ENCODE measurements at places on chromosomes 16 and 17. TPM values are rescaled to one million over a fixed set of nuclear protein-coding genes. Genes with fewer than 3 reads are reported as not detected.

DNA sequence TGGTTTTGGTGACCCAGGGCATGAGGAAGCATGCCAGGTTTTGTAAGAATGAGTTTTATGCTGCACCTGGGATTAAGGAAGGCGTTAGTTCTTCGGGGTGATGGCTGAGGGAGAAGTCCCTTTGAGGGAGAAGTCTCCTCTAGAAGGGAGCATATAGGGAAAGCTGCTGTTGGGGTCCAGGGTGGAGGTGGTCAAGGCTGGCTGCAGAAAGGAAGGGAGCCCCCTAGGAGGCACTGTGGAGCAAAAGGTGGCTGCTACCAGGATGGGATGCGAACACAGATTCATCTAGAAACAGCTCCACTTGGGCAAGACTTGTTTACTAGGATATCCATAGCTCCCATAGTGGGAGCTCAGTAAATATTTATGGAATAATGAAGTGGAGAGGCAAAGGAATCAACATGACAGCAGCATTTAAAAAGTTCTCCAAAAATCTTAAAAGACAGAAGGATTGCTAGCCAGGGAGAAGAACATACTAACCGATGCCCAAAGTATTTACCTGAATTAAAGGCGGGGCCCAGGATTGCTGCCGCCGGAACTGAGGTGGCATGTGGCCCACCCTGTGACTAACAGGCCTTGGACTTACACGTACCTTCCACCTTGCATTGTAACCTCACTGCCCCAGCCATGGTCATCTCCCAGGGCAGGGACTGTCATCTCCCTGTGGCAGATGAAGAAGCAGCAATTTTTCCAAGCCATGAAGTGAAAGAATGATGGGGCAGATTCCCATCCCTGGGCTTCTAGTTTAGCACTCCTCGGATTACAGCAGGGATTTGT, 7.1 kb upstream of the LPCAT2 start:
- no peak for DNase-seq

DNA sequence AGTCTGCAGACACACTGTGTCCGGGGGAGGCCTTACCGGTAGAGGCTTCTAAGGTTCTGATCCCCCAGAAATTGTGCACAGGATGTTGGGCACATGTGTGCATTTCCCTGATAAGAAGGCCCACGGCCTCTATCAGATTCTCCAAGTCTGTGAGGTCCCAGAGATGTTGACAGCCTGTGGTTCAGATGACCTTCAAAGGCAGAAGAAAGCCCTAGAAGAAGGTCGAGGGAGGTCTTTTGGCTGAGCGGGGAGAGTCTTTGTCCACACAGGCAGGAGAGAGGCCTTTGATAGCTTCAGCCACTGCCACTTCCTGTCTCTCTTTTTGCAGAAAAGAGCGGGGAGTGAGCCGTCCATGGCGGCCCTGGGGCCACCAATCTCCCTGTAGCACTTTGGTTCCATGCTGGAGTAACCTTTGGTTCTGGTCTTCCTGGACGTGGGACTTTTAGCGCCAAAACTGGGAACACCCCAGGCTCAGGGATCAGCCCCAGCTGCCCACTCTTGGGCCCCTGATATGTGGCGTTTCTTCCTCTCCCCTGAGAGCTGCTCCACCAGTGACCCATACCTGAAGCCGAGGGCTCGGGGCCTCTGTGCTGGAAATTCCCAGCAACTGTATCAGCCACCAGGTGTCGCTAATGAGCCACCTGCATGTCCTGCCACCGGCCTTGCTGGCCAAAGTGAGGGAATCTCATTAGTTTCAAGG, 28.1 kb upstream of the LGALS9 start:
- DNase-seq, result peak; percentile 41

The CHAD gene
- not detected for total RNA-seq

GRCh38 chr16:14436401-14436955, 193.6 kb downstream of the PARN start:
- no peak for DNase-seq

- DNase-seq, result no peak
Observed at GRCh38 chr16:86766700-86767099, 188.4 kb downstream of the FOXL1 start.

The CD19 gene
- not detected for total RNA-seq

DNA sequence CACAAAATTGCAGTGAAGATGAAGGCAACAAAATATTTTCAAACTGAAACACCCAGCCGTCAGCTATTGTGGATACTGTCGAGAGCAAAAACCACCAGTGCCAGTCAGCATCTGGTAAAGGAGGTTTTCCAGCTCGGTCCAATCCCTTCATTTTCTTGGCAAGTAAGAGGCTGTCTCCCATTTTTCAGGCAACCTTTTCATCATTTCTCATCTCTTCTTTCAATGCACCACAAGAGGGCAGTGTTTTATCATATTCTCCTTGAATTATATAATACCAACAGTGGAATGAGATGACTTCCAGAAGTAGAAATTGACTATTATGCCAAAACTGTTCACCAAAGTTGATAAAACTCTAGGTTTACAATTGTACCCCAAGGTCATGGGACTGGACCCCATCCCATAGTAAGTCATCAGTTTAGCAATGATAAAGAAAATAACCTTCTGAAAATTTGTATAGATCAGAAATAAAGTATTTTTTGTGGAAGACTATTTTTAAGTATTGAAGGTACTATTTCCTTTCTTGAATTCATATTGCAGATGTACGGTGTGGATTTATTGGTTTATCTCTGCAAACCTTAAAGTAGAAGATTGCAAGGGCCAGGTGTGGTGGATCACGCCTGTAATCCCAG, 16.8 kb downstream of the NQO1 start:
- DNase-seq, result no peak

DNA sequence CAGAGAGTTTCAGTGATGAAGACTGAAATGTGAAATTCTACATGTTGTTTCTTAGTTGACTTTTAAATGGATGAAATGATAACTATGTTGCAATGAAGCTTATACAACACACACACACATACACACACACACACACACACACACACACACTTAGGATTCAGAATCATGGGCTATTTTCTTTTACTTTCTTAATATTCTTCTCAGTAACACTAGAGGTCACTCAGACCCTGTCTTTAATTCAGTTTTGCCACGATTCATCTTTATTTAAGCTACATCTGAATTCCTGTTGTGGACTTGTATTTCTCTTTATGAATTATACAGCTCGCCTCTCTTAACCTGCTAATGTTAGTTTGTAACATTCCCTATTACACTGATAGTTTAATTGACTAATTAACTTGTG, 109.6 kb upstream of the GOT2 start:
- DNase-seq, result no peak

The EPX gene
- total RNA-seq, result not detected

DNA sequence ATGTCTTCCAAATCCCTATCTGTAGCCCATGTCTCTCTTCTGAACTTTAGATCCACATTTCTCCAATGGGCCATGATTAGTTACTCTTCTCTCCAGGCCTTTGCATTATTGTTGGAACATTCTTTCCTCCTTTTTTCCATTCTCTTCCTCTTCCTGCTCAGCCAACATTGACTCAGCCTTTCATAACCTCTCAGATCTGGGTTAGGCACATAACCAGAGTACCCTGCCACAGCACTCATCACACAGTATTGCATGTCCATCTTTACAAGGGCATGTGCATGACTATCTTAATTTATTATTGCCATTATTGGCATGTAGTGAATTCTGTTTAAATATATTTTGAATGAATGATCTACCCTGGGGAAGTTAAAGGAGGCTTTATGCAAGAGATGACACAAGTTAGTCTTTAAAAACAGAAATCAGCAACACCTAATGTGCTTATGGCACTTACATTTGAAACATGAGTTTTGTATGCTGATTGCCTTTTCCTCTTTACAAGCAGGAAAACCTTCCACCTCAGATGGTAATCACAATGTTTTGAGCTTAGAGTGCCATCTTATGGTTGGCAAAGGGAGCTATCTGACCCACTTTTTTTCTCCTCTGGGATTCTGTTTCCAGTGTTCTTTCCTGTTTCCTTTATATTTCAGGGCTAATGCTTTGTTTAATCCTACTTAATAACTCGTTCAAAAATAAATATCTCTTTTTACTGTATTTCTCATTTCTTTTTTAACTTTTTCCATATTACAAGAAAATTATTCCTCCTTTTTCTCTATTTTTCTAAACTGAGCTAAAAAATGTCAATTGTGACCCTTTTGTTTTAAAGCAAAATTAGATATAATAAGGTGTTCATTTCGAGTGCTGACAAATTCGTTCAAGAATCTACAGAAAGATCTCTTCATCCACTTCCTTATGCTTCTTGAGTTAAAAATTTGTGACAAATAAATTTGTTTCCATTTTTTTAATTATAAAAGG, 151.0 kb upstream of the RBL2 start:
- no peak for DNase-seq

DNA sequence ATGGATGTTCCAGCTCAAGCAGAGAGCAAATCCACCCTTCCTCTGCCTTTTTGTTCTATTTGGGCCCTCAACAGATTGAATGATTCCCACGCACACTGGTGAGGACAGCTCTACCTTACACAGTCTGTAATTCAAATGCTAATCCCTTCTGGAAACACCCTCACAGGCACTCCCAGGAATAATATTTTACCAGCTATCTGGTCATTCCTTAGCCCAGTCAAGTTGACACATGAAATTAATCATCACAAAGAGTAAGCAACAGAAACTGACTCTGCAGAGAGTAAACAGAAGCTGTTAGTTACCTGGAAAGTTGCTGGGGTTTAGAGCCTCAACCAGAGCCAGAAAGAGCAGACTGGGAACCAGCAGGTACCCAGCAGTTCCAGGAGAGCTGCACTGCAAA, 75.5 kb upstream of the MMP2 start:
- DNase-seq, result no peak

The PYDC1 gene
- total RNA-seq, result not detected

DNA sequence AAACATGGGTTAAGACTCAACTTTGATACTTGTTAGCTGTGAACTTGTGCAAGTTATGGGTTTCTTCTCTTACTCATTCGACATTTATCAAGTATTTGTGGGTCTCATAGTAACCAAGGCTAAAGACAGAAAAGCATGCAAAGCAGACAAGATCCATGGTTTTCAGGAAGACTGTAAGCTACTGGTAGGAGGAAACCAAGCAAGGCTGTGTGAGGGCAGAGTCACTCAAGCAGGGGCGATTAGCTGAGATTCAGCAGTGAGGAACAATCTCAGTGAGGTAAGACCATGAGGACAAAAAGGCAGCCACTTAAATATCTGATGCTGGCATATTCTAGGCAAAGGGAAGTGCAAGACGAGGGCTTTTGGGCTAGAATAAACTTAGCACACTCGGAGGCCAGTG, 29.5 kb downstream of the MBTD1 start:
- no peak for DNase-seq

The RPS2 gene
- 834 TPM for total RNA-seq

GRCh38 chr16:73154063-73154870, 106.3 kb upstream of the ZFHX3 start:
- no peak for DNase-seq

DNA sequence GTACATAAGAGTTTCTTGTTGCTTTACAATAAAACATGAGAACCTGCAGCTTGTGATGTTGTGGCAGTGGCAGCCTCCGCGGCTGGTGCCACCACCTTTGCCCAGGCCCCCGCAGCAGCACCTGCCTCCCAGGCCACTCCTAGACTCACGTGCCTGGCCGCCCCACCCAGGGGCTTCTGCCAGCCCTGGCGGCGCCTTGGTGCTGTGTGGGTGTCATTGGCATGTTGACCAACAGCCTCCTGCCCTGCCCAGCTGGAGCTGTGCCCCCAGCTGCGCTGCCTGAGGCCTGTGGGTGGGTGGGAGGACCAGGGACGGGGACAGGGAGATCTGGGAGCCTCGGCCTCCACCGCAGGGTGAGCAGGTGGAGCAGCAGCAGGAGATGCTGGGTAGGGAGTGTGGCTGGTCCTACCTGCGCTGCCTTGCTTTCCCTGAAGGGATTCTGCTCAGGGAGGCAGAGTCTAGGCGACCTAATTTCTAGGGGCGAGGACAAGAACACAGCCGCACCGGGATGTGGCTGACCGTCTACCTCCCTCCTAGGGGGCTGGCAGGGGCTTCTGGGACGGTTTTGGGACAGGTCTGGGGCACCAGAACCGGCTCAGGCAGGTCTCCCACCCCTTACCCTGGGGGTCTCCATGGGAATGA, 428 bp upstream of the DNASE1L2 start:
- no peak for DNase-seq

- no peak for DNase-seq
Observed at GRCh38 chr17:45410144-45411091, 22.3 kb downstream of the ARHGAP27 start.

DNA sequence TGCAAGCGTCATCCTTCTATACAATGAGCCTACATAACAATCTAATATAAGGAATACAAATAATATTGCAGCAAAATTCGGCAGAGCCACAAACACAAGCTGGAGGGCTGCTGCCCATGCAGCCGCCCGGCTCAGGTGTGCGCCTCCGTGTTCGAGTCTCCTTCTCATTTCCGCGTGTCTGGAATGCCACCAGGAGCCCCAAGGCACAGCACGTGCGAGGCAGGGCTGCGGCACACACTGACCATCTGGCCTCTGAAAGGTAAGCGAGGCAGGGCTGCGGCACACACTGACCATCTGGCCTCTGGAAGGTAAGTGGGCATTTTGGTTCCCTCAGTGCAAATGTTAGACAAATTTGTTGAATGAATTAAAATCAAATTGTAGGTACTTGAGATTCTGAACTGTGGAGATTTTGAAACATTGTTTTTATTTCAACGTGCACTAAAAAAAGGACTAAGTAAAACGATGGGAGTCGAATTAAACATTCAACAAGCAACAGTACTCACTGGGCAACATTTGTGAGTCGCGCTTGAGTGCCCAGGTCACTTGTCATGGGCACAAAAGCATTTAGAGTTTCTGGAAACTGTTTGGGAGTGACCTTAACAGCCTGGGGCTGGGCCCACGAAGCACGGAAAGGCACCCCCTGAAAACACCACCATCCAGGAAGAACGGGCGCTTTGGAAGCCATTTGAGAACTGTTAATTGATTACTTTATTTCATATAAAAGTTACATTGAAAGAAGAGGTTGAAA, 37.4 kb downstream of the ZDHHC7 start:
- DNase-seq, result no peak

- DNase-seq, result no peak
Observed at GRCh38 chr16:90018652-90019542, at the start of gene DBNDD1. Gene DBNDD1 (minus strand): TSS chr16:90019456. CDS start chr16:90019341, 115 bp downstream.

DNA sequence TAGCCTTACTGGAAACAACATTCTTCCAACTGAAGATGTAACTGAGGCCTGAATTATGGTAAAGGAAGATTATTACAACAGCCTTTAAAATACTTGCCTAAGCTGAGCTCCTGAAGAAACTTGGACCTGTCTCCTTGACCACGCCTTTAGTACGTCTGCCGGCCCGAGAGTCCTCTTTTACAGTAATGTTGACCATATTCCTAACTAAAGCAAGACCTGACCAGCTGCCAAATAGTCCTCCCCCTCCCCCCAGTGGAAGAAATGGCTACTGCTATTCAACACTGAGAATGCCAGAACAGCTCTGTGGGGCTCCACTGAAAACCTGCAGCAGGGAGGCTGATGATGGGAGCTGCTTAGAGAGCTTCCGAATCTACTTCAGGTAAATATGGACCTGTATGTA, 12.6 kb upstream of the FOXJ1 start:
- no peak for DNase-seq

DNA sequence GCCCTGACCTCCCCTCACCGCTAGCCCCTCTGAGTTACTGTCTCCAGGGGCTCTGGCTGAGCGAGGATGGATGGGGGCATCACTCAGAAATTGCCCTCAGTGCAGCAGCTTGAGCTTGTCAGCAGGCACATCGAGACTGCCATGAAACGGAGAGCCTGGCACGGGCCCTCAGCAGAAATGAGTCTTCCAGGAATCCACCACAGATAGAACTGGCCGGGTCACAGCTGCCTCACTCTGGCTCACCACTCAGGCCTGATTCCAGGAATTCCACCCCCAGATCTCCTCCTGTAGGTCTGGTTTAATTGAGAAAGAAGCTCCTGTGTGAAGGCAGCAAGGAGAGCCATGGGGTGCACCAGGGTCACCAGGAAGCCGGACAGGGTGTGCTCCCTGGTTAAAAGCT, 85.5 kb downstream of the GSG1L start:
- no peak for DNase-seq

The RANBP10 gene
- total RNA-seq, result 14.1 TPM

The GFAP gene
- total RNA-seq, result not detected

Measured in thoracic aorta (tissue), 2 donors.